T-helper 9 cell (primary cell): ENCODE measurements at places on chromosomes 7 and 10.

GRCh38 chr10:132521466-132522102 is 16.0 kb upstream of the INPP5A start:
- DNase-seq = no peak

GRCh38 chr7:7789551-7789988 is 71.2 kb upstream of the RPA3 start:
- no peak for DNase-seq

GRCh38 chr7:69445541-69445940 is 152.7 kb upstream of the AUTS2 start:
- DNase-seq = no peak

DNA sequence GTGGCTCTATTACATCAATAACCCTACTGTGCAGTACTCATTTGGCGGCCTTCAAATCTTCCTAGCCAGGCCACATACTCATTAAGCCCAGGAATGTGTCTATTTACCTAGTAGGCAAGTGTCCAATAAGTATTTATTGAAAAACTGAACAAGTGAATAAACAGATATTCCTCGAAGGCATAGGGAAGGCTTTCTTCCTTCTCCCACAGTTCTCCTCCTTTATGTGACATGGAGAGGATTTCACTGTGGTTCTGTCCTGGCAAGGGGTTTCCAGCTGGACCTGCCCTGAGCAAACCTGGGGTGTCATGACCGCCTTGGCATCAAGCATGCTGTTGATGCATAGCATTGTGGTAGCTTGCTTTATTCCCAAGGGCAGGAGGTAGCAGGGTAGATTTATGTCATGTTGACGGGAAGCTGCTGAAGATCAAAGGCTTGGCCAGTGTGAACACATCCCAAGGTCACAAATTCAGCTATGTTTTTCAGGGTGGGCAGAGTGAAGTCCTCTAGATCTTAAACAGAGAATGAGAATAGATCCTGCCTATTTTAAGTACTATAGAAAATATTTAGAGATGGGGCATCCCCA is 195.1 kb downstream of the INHBA start:
- DNase-seq = no peak

- no peak for DNase-seq
Measured at GRCh38 chr10:15815242-15815885, 44.9 kb downstream of the MINDY3 start.

DNA sequence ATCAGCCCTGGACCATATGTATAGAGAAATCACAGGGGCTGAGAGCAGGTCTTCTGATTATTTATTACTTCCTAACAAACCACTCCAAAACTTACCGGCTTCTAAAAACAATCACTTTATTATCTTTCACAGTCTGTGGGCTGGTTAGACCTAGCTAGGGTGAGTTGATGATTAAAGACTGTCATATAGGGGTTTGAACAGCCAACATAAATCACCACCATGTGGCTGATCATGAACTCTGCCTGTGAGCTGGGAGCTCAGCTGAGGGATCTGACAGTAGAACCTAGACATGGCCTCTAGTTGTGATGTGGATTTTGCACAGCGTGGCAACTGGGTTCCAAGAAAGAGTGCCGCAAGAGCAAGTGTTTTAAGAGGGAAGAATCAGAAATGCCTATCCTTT is 305.4 kb downstream of the CSTF2T start:
- DNase-seq = no peak

GRCh38 chr10:82242778-82243177 is 367.8 kb downstream of the NRG3 start:
- DNase-seq = no peak

GRCh38 chr10:26759008-26759407 is 61.5 kb downstream of the PDSS1 start:
- DNase-seq = no peak

DNA sequence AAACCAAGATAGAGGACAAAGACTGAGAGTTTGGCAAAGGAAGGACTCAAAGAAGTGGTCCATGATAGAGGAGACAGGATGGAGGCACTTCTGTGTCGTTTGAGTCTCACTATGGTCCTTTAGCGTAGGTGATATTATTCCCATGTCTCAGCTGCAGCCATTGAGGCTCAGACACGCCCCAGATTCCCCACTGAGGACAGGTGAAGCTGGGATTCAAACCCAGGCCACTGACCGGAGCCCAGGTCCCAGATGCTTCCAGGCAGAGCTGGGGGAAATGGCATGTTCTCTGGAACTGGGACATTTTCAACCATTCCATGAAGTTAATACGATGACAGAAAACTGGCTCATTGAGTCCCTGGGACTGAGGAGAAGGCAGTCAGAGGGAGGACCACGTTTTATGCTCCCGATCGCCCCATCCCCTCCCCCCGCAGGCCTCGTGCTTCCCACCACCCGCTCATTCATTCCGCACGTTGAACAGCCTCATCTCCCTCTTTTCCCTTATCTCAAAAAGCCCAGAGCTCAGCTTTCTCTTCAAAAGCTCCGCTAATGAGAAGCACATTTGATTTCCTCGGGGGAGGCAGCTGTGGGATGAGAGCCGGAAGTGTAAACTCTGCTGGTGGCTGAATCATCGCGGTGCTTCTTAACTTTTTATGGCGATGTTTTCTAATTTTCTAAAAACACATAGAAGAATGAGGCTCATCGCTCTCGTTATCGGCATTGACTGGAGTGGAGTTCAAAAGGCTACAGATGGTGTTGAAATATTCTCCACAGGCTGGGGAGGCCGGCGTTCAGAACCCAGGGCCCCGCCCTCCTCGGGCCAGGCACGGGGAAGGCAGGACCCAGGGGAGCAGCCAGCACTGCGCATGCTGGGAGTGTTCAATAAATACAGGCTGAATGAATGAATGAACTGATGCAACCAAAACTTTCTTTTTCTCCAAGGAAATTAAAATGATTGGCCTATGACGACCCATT is 64.0 kb downstream of the OAT start:
- DNase-seq = no peak

- no peak for DNase-seq
Measured at GRCh38 chr7:96685353-96685752, 24.3 kb downstream of the SEM1 start.

GRCh38 chr10:11411926-11412545 is 199.4 kb downstream of the USP6NL start:
- no peak for DNase-seq

DNA sequence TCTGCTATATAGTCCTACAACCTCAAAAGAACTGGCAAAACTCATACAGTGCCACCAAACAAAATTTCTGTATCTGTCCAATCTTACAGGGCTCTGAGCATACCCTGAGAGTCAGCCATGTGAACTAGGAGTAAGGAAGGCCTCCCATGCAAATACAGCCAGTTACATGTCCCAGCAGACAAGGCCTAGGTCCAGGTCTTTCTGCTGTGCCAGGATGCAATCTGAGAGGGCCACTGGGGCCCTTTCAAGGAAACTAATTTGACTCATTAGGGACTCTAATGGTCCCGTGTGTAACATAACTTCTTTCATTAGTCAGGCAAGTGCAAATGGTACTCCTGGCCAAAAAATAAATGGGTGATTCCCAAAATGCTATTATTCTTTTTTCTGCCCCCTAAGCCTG is 17.9 kb upstream of the HIBADH start:
- no peak for DNase-seq

- no peak for DNase-seq
Measured at GRCh38 chr7:32533276-32534029, 38.2 kb downstream of the AVL9 start.

DNA sequence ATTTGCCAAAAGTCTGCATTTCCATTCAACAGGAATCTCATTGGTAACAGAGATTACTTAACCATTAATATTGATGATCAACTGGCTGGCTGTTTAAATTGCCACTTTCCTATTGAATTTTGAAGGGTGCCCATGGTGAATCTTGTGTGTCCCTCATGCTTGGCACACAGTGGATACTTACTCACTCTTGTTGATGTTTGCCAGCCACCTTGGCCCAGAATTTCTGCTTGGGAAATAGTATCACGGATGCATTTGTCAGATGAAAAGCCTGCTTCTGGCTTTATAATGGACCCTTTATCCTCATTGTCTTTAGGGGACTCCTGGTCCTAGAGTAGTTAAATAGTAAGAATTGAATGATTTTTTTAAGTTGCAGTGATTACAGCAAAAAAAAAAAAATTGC is 52.0 kb downstream of the MMRN2 start:
- DNase-seq = no peak

DNA sequence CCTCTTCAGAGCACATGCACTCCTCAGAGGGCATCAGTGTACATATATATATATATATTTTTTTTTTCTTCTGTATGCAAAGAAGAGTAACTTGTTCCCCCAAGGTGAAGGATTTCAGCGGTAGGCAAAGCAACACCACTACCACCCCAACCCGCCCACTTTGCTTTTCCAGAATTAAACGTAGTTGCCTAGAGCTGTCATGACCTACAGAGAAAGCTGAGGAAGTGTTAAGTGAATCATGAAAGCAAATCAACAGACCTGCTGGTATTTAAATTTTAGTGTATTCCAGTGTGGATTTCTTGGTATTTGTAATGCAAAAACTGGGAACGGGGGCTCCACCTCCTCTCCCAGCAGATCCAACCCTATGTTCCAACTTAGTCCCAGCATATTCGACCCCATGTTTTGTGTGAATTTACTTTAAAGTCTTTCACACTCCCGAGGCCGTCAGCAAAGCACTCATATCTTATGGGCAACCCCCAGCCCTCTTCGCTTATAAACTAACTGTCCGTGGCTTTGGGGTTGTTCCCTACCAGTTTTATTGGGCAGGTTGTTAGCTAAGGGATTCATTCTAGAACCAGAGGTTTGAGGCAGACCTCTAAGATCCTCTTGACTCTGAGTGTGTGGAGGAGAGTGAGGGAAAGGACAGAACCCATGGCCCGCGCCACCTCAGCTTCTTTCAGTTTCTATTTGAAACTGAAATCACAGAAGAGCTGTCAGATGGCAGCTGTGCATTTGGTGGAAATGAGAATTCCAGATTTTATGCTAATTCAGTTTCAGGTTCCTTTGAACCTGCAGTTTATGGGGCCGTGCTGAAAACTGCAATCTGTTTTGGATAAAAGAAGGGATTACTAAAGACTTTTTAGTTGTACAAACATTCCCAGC is 450.2 kb upstream of the GALNT17 start:
- no peak for DNase-seq
